ENCODE measurements at places on chromosomes 7 and 10.
A peak's percentile ranks its signal among the peaks of the same experiment; 100 is the strongest.

- DNase-seq, result no peak
Measured at GRCh38 chr10:60989400-60989876, 45.5 kb upstream of the RHOBTB1 start.

DNA sequence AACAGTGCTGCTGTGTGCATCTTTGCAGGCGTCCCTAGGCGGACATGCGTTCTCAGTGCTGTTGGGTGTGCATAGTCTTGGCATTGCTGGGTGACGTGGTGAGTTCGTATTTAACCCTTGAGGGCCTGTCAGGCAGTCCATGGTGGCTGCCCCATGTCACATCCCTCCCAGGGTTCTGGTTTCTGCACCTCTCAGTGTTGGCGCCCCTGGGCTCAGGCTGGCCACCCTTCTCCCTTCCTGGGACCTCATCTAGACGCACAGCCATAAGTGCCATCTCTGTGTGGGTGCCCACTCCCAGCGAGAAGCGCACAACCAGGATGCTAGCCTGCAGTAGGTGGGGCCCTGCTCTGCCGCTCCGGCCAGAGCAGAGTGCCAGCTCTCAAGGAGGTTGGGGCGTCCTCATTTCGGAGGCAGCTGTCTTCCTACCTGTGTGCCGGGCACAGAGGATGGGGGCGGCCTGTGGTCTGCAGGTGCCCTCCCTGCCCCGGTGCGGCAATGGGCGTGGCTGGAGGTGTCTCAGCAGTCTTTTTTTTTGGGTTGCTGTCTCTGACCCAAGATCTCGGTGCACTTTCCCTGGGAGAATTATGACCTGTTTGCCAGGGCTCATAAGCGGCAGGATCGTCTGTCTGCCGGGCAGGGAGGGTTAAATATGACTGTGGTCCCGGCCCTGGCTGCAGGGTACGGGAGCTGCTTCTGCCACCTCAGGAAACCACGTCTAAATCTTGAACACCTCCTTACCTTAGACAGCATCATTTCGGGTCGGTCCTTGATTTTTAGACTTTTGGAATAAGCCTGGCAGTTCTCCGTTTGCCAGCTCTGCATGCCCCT is 6.5 kb downstream of the INPP5A start:
- DNase-seq, result no peak

- no peak for DNase-seq
Measured at GRCh38 chr10:68235581-68235980, 3.7 kb upstream of the ATOH7 start.

- DNase-seq, result no peak
Measured at GRCh38 chr10:78541481-78542140, 507.9 kb downstream of the RPS24 start.

DNA sequence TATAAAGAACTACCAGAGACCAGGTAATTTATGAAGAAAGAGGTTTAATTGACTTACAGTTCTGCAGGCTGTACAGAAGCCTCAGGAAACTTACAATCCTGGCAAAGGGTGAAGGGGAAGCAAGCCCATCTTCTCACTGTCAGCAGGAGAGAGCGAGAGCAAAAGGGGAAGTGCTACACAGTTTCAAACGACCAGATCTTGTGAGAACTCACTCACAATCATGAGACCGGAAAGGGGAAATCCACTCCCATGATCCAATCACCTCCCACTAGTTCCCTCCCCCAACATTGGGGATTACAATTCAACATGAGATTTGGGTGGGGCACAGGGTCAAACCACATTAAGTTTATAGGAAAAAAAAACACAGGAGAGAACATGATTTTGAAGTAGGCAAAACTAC is 222.1 kb upstream of the SHH start:
- DNase-seq, result no peak

DNA sequence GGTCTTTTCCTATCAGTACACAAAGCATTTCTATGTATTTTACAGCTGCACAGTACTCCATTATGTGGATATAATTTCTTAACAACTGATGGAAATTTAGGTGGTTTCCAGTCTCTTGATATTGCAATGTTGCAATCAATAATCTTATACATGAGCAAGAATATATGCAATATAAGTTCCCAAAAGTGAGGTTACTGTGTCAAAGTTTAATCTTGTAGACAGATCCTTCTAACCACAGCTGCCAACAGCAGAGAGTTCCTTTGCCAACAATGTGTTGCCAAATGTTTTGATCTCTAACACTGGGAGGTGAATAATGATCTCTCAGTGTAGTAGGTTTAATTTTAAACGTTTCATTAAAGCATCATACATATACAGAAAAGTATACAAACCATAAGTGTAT is 54.5 kb downstream of the CUL2 start:
- no peak for DNase-seq

GRCh38 chr7:8274589-8274988 is 12.6 kb upstream of the ICA1 start:
- no peak for DNase-seq

DNA sequence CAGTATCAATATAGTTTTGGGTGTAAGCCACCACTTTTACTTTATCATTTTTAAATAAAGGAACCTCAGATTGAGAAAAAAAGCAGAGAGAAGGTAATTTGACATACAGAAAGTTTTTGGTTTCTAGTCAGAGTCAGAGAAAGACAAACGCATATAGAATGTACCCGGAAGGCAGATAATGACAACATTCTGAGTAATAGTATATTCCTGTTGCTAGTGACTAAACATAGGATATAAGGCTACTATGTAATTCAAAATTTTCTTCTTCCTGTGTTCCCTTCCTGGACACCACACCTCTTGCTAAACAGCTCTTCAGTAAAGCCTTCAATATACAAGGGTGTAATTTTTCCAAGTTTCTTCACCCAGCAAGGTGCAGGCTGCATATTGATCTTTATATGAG is 597.6 kb downstream of the PCDH15 start:
- DNase-seq, result no peak

GRCh38 chr7:28674359-28674782 is 262.1 kb downstream of the CREB5 start:
- DNase-seq, result no peak

- DNase-seq, result no peak
Measured at GRCh38 chr10:25017154-25017590, 760 bp downstream of the THNSL1 start.

DNA sequence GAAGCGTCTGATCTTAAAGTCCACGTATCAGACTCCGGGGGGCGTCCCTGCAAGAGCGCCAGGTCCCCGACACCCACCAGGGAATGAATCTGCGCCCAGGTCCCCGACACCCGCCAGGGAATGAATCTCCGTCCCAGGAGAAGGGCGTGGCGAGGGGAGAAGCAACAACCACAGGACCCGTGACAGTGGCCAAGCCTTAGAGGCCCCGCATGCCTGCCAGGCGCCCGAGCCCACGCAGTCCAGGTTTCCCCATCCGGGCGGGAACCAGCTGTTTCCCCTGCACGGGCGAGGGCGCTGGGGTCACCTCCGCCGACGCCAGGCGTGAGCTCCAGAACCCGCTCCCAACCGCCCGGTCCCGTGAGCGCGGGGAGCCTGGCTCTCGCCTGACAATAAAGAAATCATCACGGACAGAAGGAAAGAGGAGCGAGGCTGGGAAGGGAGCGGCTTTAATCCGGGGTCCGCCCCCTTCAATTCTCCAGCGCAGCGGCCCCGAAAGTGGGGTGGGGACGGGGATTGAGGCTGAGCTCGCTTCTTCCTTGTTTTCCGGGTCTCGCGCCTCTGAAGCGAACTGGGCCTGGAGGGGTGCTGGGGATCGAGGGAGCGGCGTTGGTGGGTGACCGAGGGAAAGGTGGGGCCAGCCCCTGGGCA is 29.0 kb upstream of the BMS1 start:
- no peak for DNase-seq

- no peak for DNase-seq
Measured at GRCh38 chr7:155911471-155912105, 99.3 kb upstream of the SHH start.

GRCh38 chr7:140048989-140049338 is 13.8 kb downstream of the PARP12 start:
- no peak for DNase-seq

GRCh38 chr10:70320751-70321150 is 36.9 kb upstream of the NPFFR1 start:
- no peak for DNase-seq

DNA sequence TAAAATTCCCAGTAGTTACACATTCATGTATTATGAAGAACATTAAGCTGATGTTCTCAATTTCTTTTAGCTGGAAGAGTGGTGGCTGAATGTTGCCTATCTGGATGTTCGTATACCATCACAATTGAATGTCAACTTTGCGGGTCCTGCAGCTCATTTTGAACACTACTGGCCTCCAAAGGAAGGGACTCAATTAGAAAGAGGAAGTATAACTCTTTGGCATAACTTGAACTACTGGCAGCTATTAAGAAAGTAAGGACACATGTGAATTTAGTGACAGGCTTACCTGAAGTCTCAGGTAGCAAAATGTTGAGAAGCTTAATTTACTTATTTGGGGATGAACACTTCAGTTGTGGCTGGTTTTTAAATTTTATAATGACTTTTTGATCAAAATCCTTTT is 15.9 kb downstream of the CROT start:
- no peak for DNase-seq

GRCh38 chr7:77506899-77507298 is 30.2 kb upstream of the PTPN12 start:
- no peak for DNase-seq

- no peak for DNase-seq
Measured at GRCh38 chr7:55306331-55306730, 58.8 kb upstream of the LANCL2 start.

DNA sequence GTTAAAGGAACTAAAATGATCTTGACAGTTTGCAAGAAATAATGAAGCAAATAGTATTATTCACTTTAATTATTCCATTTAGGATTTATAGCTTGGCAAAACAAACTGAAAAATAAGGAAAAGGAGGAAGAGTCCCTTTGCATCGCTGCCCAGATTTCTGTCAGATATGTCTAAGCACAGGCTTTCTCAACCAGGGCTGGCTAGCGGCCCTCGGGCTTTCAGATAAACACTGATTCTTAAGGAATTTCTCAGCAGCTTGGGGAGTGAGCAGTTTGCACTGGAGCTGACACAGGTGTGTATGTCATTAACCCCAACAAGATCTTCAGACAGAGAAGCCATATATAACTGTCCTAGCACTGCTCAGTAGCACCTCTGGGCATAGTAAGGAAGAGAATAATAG is 47.9 kb upstream of the SEMA3D start:
- no peak for DNase-seq

DNA sequence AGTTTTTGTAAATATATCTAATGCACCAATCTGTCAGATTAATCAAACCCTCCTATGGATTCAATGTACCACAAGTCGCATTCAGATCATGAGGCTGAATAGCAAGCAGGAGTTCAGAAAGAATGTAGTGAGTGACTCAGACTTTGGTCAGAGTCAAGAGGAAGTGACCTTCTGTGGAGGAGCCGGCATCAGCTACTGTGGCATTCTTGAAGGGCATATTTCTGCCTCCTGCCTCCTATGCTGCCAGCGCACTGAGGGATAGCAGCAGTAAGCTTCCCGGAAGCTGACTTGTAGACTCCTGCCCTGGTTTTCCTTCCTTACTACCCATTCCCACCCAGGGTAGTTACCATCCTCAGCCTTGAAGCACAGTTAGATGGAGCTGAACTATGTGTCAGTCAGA is 867.5 kb downstream of the NRG3 start:
- DNase-seq, result no peak

DNA sequence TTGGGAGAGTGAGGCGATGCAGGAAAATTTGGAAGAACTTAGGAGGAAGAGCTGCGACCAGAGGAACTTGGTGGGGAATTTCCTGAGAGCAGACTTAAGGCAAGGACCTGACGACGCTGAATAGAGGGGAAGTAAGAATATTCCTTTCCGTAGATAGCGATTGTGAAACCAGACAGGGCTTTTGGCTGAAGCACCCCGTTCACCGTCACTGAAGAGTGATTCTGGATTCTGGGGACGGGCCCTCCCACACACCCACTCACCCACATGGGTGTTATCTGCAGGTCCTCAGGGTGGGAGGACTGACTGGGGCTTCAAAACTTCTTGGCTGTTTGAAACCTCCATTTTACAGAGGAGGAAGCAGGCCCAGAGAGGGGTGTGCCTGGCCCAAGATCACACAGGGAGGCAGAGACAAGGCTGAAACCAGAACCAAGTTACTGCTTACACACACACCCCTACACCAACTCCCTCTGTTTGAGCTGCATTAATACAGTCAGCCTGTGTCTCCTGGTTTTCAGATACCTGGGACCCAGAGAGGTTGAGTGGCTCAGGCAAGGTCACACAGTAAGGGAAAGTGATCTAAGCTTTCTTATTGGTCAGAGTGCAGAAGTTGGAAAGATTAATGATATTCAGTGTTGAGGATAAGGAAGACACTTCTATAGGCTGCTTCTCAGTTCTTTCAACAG is 37.2 kb upstream of the CDH23 start:
- no peak for DNase-seq

- DNase-seq, result no peak
Measured at GRCh38 chr10:130357951-130358350, 221.8 kb downstream of the GLRX3 start.

DNA sequence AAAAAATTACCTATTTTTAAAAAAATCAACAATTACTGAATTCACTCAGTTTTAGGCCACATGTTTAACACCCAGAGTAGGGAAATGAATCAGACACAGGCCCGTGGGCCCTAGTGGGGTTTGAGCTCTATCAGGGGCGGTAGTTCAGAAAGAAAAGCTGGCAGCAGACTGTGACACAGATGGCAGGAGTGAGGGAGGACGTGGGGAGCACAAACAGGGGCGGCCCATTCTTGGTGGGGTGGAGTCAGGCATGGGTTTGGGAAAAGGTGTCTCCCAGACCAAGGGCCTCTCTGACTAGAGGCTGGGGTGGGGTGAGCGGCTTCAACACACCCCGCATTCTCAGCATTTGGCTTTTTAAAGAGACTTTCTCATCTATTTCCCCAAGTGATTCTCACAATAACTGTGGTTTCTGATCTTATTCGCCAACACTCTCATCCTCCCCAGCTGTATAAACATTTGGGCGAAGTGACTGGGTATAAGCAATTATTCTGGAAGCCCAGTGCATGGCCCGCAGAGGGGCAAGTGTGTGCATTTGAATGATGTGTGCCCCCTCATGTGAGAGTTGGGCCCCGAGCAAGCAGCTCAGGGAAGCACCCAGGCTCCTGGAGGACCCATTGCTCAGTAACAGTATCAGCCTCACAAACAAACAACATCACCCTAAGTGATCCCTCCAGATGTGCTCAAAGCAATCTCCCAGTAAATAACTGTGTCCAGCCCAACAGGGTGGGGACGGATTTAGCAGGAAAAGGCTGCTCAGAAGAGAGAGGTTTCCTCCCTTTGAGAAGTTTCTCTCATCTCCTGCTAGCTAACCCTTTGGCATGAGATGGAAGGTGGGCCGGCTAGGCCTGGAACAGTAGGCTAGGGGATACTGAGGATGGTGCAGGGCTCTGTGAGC is 437.6 kb upstream of the ZMIZ1 start:
- DNase-seq, result peak; percentile 44

DNA sequence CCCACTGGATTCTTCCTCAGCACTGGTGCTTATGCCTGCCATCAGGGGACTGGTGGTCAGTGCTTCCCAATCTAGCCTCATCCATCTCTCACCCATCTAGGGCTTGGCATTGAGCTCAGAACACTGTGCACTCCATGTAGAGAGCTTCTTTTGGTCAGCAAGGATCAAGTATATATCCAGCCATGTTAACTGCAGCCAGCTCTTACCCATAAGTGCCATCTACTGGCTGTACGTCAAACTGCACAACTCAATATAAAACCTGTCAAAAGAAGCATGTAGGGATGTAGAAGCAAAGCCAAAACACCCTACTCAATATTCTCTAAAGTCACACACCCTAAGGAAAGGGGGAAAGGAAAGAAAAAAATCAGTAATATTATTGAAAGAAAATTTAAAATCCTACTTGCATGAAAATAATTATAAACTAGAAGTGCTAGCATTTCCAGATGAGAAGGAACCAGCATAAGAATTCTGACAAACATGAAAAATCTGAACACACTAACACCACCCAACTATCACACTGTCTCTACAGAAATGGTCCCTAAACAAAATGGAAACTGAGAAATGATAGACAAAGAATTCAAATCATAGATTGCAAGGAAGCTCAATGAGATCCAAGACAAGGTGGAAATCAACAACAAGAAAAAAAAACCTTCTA is 531.1 kb upstream of the STEAP1 start:
- peak; percentile 42 for DNase-seq
